CD4-positive, alpha-beta T cell treated with Interleukin-6 for 4 hours (primary cell): ENCODE measurements at places on chromosomes 6 and 20.

DNA sequence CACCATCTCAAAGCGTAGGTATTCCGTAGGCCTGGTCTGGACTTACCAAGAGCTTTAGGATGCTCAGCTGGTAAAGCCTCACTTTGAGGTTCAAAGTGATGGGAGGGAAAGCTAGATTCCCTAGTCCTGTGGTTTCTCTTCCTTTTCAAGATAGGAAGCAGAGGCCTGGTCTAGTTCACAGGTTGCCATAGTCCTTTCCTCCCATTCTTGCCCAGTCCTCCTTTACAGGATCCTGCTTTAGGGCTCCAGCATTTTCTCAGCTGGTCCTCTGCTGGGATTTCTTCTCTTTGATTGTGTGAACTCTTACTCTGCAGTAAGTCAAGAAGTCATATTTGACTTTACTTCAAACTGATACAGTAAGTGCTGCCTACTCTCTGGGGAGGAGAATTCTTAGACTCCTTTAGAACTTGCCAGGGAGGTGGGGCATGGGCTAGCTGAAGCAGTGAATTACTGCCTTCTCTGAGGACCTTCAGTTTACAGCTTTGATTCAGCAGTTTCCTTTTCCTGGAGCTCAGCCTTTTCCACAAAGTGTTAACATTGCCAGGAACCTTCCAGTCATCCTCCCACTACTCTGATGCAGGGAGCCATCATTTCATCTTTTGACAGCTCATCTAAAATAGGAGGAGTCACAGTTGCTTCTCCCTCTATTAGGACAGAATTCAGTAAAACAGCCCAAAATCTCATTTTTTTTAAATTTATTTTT, 42.8 kb upstream of the PLCG1 start:
- no peak for DNase-seq

- DNase-seq: no peak
These were observed 343.1 kb upstream of the RUNX2 start for GRCh38 chr6:44985006-44985405.

- peak; percentile 8 for DNase-seq
These were observed 138.3 kb upstream of the SGK1 start for GRCh38 chr6:134456226-134456625.

- no peak for DNase-seq
These were observed 811.9 kb downstream of the TENT5A start for GRCh38 chr6:80940571-80940970.

DNA sequence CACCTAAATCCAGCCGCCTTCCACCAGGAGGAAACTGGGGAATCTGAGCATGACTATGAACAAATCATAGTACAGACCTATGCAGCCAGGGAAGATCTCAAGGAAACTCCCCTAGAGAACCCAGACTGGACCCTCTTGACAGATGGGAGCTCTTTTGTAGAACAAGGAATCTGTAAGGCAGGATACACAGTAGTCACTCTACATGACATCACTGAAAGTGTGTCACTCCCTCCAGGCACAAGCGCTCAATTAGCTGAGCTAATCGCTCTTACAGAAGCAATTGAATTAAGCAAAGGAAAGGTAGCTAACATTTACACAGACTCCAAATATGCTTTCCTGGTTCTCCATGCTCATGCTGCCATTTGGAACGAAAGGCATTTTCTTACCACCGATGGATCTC, 36.8 kb downstream of the PLN start:
- no peak for DNase-seq

GRCh38 chr20:37297066-37297736, 7.7 kb downstream of the MANBAL start:
- no peak for DNase-seq

DNA sequence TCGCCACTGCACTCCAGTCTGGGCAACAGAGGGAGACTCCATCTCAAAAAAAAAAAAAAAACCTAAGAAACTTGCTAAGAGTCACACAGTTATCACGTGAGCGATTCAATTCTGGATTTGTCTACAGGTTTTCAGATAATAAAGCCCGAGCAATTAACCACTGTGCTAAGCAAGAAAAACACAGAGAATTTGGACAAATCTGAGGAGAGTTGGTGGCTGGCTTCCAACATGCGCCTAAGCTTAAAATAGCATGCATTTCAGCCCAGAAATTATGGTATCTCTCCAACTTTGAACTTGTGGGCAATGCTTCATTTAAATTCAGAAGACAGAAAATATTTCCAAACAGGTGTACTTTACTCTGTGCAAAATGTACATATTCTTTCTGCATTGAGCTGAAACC, 232.9 kb downstream of the TSHZ2 start:
- DNase-seq: no peak

- no peak for DNase-seq
These were observed 173.7 kb downstream of the HACE1 start for GRCh38 chr6:104685871-104686549.

DNA sequence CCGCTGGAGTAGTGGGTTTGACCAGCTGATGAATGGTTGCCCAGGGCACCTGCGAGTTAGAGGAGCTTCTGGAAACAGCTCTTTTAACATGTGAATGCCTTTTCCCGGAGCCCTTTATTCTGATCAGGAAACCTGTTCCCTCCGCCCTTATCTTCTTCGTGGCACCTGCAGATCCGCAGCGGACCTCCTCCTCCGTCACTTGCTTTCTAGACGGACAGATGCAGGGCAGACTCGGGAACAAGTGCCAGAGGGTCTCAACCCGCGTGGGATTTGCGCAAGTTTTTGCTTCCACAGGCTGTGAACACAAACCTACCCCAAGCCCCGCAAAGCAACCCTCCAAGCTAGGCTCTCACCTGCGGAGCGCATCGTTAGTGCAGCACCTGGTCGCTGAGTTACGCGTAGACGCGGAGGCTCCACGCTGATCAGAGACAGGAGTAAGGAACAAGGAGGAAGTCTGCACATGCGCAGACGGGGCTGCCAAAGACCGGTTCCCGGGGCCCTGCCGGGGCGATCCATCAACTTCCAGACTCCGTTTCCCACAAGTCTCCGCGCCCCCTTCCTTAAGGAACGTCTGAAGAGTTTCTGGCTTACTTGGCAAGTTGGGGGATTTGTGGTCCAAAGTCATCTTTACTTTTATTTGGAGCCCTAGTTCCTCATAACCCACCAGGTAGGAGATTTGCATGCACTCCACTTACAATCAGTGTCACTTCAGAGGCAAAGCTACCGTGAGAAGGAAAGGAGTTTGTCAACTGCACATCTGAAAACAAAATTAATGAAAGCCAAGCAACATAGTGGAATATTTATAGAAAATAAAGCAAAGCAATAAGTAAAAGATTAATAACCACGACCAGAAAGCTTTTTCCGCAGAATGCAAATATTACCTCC, 52.7 kb upstream of the ELMO2 start:
- DNase-seq: peak; percentile 20

DNA sequence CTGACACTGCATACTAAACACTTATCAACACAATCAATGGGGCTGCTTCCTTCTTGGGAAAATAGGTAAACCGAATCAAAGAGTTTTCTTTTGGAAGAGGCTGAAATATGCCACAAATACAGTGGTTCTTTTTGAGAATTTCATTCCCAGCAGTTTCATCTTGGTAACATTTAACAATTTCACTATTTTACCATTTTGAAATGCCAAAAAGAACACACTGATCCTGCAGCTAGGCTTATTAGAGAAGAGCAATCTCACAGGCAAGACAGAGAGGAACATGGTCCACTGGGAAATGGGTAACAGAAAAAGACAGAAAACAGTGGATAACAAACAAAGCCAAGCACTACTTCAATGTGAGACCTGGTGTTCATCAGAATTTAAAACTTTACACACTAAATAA, 2.5 kb downstream of the CNR1 start:
- no peak for DNase-seq

DNA sequence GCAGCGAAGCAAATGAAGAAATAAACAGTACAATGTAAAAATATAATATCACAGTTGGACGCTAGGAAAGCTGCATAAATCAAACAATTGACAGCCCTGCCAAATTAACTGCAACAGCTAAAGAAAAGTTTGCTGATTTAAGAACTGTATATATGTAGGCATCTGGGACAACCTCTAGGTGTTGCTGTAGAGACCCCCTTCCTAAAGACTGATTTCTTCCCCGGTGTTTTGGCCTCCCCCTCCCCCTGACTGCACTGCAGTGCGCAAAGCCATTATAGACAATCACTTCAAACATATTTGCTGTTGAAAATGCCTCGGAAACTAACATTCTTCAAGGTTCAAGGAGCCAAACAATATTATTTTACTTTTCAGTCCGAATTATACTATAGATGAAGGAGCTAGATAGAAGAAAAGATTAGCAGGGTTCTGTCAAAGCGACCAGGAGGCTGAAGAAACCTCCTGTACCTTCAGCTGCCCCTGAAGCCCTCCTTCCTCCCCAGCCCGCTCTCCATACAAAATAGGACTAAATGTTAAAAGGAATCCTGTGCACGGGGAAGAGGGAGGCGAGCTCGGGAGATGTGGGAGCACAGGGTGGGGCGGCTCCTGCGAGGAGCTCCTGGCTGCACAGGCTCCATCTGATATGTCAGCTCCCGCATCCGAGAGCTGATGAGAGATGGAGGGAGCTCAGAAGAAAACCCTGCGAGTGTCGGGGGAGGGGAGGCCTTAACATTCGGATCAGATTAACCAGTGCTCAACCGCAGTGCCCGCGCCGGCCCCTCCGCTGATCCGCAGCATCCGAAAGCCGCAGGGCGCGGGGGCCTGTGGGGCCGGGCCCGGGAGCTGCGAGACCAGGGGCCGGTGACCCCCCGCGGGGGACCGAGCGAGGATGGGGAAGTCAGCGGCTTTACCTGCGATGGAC, 822 bp downstream of the ELOVL4 start:
- DNase-seq: peak; percentile 38

GRCh38 chr20:3563548-3564177, 92.8 kb downstream of the ATRN start:
- no peak for DNase-seq

DNA sequence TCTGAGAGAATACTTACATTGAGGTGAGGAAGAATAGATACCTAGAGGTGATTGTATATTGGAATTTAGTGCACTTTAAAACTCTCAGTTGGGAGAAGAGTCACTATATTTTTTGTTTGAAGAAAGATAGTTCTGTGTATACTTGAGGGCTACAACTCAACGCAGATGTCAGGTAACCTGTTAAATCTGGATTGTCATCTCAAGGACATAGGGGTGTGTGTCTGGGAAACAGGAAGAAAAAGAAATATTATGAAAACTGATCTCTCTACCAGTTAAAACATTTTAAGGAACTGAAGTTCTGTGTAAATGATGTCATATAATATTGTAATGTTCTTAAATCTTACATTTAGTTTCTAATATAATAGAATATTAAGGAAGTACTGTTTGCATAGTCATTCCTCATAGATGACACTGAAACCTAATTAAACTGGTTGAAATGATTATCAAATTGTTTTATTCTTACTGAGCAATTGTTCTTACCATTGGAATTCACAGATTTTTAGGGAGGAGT, 86.2 kb downstream of the SMAP1 start:
- no peak for DNase-seq

GRCh38 chr20:63024573-63025392, 18.0 kb upstream of the BHLHE23 start:
- no peak for DNase-seq

GRCh38 chr6:117601811-117602150, 530 bp downstream of the GOPC start:
- DNase-seq: no peak

GRCh38 chr6:20661721-20662120, 127.5 kb downstream of the CDKAL1 start:
- no peak for DNase-seq

- DNase-seq: peak; percentile 18
These were observed 931 bp downstream of the UFL1 start for GRCh38 chr6:96522465-96523009.
